ENCODE measurements at places on chromosomes 2 and 18.

DNA sequence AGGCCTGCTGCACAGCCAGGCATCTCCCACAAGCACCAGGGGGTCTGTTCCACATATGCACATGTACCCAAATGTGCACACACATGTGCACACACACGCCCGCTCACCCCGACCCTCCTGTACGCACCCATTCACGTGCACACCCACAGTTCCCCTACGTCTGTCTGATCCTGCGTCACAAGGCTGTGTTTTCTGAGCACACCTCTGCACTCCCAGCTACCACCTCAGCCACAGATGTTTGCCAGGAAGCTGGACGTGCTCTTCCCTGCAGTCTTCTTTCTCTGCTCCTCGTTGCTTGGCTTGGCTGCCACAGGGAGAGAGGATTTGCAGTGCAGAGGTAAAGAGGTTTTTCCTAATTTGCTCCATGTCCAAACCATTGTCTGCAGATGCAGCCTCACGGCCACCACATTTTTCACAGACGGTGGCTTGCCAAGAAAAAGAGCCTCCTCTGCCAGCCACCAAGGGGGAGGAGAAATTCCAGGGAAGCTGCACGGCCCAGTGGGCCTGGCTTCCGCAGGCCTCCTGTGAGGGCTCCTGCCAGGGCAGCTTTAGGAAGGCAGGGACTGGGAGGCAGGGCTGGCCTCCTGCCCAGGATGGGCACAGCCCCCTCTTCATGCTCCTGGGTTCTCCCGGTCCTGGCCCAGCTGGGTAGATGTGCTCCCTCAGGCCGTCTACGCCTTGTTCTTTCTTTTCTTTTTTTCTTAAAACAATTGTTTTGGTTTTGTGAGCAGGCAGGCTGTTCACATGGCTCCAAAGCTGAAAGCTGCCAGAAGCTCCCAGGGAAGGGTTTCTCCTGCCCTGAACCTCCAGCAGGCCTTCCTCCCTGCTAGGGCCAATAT is 29.3 kb upstream of the HS6ST1 start:
- DNase-seq: no peak

DNA sequence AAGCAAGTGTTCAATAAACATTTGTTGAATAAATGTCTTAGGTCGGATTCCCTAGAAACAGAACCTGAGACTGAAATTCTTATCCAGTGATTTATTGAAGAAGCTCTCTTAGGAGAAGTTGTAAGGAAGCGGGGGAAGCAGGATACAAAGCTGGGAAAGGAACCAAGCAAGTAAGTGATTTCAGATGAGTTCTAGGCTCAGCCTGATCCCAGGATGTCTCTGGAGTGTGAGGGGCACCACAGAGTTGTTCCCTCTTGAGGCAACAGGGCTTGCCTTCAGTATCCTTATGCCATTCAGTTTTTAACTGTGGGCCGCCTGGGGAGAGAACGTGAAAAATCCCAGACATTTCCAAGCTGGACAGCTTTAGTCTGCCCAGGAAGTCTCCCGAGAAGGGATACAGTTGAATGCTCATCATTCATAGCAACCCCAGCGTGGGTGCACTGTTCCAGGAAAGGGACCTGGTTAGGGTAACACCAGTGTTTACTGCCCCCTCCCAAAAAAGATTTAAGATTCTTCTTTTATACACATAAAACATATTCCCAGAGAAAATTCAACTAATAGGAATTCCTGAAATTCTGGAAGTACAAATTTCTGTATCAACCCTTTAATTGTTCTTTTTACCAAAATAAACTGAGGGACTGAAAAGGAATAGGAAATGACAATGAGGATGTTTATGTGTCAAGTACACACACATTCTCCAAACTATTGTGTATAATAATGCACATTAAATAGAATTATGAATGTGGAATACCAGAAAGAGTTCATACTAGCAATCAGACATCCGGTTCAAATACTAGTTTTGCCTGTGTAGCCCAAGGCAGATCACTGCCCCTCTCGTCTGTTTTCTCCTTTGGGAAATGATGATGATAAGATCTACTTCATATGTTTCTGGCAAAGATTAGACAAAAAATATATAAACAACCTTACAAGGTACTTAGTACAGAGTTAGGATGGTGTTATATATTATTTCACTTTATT is 592.1 kb upstream of the CDH2 start:
- DNase-seq: no peak

- no peak for DNase-seq
Measured at GRCh38 chr2:74915743-74916142, 42.7 kb upstream of the POLE4 start.

DNA sequence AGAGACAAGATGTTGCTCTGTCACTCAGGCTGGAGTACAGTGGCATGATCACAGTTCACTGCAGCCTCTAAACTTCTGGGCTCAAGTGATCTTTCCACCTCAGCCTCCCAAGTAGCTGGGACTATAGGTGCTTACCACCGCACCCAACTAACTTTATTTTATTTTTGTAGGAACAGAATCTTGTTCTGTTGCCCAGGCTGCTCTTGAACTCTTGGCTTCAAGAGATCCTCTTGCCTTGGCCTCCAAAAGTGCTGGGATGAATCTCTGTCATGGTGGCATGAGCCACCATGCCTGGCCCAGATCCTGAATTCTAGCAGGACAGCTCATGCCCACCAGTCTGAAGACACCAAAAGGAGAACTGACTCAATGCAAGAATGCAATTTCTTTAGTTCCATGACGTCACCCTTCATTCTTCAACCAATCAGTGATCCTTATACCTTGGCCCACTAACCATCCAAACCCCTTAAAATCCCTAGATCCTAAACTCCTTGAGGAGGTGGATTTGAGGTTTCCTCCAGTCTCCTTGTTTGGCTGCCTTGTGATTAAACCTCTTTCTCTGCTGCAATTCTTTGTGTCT is 25.6 kb upstream of the CXXC1 start:
- no peak for DNase-seq

DNA sequence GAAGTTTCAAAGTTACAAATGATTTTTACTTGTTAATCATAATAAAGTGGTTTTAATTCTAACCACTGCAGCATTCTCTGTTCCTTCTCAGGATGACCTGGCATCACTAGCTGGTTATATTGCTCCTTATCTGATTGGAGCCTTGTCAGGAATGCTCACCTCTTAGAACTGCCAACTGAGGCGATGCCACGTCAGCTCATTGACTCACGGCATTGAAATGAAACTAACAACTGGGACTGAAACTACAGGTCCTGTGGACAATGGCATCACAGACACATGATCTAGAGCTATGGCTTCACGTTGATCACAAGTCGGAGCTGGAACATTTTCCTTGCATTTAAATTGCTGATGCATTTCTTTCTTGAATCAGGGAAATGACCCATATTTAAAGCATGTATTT is 54.9 kb upstream of the MAP2 start:
- DNase-seq: no peak

DNA sequence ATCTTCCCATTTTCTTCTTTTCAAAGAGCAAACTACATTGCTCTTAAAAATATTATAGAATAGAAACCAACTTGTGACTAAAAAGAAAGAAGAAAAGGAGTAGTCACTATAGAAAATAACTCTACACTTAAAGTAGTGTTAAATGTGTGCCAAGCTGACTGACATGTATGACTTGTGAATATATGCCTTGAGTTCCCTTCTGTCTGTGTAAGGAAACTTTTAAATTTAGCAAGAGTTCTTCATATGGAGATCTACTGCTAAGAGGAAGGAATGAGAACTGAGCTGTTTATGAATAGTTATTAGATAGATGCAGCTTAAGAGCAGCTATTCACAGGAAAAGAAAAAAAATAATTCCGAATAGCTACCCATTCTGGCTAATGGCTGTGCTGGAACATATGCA is 1221.7 kb upstream of the ZEB2 start:
- no peak for DNase-seq

DNA sequence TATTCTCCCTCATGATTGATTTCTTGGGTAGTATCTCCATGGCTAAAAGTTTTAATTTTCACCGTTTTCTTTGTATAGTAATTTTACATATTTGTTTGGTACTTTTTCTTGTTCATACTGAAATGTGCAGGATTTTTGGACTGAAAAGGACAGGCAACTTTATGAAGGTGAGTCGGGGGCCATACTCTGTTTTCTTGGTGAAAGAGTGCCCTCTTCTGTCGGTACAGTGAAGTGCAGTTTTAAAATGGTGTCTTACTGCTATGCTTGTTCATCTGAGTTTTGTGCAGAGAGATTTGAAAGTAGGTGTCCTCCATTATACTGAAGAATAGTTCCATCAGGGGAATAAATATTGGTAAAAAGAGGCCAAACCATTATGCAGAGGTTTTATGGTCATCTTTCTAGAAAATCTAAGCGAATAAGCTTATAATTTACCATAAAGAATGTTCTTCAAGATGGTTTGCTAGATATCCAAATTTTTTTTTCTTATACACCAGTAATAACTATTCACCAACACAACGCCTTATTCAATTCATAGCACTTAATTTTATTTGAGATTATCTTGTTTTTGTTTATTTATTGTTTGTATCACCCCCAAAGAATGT is 8.7 kb upstream of the SERPINB13 start:
- no peak for DNase-seq

- DNase-seq: no peak
Measured at GRCh38 chr2:222582928-222583327, 73.0 kb downstream of the FARSB start.

DNA sequence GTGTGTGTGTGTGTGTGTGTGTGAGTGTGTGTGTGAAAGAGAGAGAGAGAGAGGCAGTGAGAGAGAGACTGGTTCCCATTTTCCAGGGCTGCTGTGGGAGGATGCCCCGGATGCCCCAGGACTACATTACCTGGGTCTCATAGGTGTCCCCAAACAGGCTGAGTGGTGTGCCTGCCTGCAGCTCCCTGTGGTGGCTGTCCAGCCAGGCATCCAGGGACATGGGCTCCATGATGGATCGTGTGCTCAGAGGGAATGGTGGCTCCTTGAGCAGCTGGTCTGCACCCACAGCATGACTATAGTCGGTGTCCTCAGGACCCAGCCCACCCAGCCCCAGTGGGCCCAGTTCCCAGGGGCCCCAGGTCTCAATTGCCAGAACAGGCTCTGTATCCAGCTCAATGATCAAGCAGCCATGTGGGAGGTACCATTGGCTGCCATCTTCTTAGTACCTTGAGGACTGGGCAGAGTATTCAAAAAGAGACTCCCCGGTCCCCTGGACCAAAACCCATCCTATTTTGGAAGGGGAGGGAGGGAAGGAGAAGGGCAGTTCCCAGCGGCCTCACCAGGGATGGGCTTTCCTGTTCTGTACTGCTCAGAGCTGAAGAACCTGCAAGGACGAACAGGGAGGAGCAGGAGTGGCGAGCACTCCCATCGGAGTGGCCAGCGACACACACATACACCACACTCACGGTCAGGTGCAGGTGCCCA is 5.8 kb upstream of the OXER1 start:
- DNase-seq: no peak

DNA sequence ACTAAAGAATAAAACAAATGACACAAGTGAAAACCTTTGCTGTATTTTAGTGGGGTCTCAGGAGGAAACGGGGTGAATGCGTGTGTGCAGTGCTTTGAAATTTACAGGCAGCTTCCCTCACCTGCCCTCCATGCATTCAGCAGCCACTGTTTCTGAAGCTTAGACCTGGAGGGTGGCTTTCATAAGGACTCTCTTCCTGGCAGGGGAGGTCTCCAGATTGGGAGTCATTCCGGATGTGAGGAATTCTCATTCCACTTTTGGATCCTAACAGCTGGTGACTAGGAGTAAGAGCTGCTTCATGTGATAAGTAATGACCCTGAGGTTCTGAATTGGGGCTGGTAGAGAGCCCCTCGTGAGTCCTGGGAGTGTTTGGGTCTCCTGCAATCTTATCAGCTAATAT is 192.5 kb downstream of the SH3BP4 start:
- no peak for DNase-seq

DNA sequence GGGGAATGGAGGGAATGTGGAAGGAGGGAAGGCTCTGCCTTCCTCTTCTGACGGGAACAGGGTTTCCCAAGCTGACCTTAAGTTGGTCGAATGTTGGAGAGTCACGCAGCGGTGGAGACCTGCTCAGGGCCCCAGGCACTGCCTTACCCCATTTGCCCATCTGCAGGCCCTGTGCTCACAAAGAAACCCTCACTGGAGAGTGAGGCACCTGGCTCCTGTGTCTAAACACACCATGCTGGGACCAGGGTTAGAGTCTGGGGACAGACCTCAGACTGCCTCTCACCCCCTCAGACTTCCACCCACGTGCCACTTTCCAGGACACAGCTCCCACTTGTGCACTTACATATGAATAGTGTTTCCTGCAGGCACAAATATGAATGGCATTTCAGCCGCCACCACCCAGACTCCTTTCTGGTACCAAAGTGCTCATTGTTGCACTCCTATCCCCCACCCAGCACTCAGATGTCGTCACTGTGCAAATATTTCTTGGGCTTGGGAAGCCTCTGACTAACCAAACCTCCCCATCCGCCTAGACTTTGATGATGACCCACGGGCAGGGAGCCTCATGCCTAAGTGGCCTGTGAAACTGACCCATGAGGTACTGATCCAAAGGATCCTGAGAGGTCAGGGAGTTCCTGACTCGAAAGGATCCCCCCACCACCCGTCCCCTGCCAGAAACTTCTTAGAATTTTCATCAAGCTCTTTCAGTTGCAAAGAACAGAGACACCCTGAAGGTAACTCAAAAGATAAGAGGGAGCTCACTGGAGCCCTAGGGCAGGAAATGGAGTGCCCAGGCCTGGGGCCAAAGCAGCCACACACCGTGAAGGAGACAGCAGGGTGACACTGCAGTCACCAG is 78.3 kb downstream of the STPG4 start:
- no peak for DNase-seq

GRCh38 chr2:218615868-218616315 is 8.2 kb downstream of the PLCD4 start:
- no peak for DNase-seq

GRCh38 chr2:905833-906140 is 44.9 kb upstream of the SNTG2 start:
- no peak for DNase-seq

GRCh38 chr18:48043166-48043565 is 112.7 kb upstream of the SMAD2 start:
- DNase-seq: no peak

- DNase-seq: no peak
Measured at GRCh38 chr2:145657265-145657664, 1137.3 kb upstream of the ZEB2 start.

GRCh38 chr2:196372811-196373664 is 201.7 kb upstream of the STK17B start:
- DNase-seq: no peak

DNA sequence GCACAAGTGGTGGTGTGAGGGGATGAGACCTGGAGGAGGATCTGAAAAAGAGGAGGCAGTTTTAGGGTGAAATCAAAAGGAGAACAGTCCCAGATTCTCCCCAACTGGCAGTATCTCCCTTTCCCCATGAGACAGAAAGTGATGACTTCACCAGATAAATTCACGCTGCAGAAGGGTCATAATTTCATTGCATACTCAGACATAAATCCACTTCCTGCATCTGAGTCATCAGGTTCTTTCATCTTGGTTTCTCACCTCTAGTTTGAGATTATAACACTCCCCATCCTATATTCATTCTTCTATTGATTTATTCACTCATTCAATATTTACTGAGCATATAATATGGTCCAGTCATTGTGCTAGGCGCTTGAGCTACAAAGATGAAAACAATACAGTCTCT is 64.7 kb downstream of the CCDC148 start:
- no peak for DNase-seq
